ENCODE measurements at places on chromosomes 1 and 21.

DNA sequence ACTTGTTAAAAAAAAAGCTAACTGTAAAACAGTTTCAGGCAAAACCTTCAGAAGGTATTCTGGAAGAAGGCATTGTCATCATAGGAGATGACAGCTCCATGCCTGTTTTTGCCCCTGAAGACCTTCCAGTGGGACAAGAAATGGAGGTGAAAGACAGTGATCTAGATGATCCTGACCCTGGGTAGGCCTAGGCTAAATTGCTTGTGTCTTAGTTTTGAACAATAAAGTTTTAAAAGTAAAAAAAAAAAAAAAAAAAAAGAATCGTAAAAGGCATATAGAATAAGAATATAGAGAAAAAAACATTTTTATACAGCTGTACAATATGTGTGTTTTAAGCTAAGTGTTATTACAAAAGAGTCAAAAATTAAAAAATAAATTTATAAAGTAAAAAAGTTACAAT, 106.6 kb upstream of the PLXNA2 start:
- H3K27me3 ChIP-seq, result no peaks in the 10 kb centered on the region
- no peaks in the 10 kb centered on the region for H3K36me3 ChIP-seq
- no peak overlapping the region for H3K27ac ChIP-seq
- no peak overlapping the region for H3K4me3 ChIP-seq

DNA sequence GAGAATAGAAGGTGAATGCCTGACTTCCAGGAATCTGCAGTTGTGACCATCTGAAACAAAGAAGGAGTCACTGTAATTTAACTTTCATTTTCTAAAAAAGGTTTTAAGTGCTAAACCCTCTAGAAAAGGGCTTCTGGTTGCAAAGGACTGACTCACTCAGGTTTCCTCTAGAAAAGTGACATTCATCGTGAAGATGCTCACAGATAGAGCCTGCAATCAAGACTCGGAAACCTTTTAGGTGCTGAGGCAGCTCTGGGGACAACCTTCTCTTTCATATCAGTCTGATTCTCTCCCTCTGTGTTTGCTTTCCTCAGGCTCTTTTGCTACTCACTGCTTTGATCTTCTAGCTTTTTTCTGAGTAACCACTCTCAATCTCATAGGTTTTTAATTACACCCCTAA, 8.2 kb downstream of the BCL9 start:
- H3K4me1 ChIP-seq, result peaks cover 2% of the 10 kb centered on the region
- H3K27ac ChIP-seq, result no peak overlapping the region
- H3K36me3 ChIP-seq, result no peaks in the 10 kb centered on the region
- DNase-seq, result no peak
- H3K27me3 ChIP-seq, result no peaks in the 10 kb centered on the region

DNA sequence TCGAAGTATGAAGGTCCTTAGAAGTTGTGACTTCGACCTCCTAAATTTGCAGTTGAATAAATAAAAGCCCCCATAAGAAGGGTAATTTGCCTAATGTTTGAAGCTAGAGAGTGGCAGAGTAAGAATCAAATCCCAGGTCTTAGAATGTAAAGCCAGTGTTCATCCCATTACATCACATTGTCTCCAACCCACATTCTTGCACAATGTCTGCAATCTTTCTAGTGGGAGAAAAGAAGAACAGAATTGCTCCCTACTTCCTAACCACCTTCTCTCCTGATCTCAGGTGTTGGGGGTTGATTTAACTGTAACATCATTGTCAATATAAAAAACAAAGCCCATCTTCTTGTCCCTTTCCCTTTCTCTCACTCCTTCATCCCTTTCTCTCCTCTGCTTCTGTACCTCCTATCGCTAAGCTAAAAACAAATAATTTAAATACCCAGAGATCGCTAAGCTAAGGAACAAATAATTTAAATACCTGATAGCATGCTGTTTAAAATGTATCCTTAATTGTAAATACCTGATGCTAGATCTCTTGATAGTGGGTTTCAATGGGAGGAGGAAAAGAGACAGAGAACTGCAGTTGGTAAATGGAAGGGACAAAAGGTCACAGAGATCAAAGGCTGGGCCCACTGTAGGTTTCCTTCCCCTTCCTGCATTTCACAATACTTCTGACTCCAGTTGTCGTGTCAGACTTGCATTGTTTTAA, 32.1 kb upstream of the CCDC190 start:
- H3K36me3 ChIP-seq, result no peaks in the 10 kb centered on the region
- no peaks in the 10 kb centered on the region for H3K27me3 ChIP-seq
- peaks cover 13% of the 10 kb centered on the region for H3K4me1 ChIP-seq
- no peak for DNase-seq
- H3K27ac ChIP-seq, result no peak overlapping the region
- no peak overlapping the region for H3K4me3 ChIP-seq

DNA sequence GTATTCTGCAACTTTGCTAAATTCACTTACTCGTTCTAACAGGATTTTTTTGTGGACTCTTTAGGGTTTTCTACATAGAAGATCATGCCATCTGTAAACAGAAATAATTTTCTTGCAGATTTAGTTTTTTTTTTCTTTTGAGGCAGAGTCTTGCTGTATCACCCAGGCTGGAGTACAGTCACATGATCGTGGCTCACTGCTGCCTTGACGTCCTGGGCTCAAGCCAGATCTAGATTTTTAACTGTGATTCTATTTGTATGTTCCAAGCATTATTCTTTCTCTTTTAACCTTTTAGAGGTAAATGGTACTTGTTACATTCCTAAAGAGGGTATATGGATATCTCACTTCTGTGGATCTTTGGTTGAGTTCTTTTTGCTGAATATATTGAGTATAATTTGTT, 18.6 kb downstream of the FABP3 start:
- no peak overlapping the region for H3K27ac ChIP-seq
- no peaks in the 10 kb centered on the region for H3K27me3 ChIP-seq
- no peak overlapping the region for H3K4me3 ChIP-seq
- no peak for DNase-seq
- H3K36me3 ChIP-seq, result peaks cover 58% of the 10 kb centered on the region
- no peaks in the 10 kb centered on the region for H3K4me1 ChIP-seq

- peaks cover 73% of the 10 kb centered on the region for H3K36me3 ChIP-seq
- H3K27ac ChIP-seq, result no peak overlapping the region
- DNase-seq, result no peak
- H3K4me3 ChIP-seq, result no peak overlapping the region
These were observed 11.2 kb downstream of the URB1 start for GRCh38 chr21:32381571-32381970.

DNA sequence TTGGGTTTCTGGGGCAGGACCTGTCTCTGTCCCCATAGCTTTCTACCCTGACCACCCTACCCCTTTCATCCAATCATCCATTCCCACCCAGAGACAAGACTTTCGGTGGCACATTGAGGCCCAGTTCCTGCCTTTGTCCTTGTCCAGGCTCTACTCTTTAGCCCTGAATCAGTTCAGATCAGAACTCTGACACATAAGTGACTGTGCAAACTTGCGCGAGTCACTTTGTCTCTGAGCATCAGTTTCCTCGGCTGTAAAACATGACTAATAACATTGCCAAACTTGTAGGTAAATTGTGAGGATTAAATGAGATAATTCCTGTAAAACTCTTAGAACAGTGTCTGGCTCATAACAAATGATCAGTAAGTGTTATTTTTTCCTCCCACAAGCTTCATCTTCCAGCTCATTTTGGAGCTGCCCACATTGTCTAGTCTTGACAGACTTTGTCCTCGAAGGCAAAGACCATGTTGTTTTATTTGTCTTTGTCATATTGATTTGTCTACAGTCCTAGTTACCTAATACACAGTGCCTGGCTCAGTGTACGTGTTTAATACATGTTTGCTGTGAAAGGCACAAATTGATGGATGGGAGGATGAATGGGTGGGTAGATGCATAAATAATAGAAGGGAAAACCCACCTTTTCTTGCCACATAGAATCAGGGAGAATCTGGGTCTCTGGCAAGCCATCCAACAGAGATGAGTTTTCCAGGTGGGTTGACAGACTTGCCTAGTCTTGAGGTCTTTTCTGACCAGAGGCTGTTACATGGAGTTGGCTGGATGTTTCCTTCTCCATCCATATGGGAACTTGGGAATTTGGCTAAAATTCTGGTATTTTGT, 262.9 kb downstream of the OMA1 start:
- no peak for DNase-seq
- no peak overlapping the region for H3K4me3 ChIP-seq
- H3K27me3 ChIP-seq, result no peaks in the 10 kb centered on the region
- H3K27ac ChIP-seq, result no peak overlapping the region

DNA sequence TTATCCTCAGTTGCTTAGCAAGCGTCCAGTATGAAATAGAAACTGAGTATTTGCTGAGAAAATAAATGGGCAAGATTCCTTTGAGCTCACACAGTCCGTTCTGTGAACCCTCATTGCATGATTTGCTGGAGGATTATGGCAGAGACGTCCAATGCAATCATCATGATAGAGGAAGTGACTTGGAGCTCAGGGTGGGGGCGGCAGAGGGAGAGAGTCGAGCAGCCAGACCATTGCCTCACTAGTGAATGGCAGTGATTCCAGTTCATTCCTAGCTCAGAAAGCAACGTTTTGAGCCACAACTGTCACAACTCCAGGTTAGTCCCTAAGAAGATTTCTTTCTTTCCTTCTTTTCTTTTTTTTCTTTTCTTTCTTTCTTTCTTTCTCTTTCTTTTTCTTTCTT, 27.5 kb upstream of the COL9A2 start:
- no peak overlapping the region for H3K27ac ChIP-seq
- H3K4me1 ChIP-seq, result no peaks in the 10 kb centered on the region
- no peak overlapping the region for H3K4me3 ChIP-seq
- no peaks in the 10 kb centered on the region for H3K27me3 ChIP-seq
- H3K36me3 ChIP-seq, result no peaks in the 10 kb centered on the region
- no peak for DNase-seq

- no peak overlapping the region for H3K27ac ChIP-seq
- no peak overlapping the region for H3K4me3 ChIP-seq
These were observed 101.1 kb upstream of the ERRFI1 start for GRCh38 chr1:8127171-8127641.
